ENCODE measurements at places on chromosomes 4 and X.

DNA sequence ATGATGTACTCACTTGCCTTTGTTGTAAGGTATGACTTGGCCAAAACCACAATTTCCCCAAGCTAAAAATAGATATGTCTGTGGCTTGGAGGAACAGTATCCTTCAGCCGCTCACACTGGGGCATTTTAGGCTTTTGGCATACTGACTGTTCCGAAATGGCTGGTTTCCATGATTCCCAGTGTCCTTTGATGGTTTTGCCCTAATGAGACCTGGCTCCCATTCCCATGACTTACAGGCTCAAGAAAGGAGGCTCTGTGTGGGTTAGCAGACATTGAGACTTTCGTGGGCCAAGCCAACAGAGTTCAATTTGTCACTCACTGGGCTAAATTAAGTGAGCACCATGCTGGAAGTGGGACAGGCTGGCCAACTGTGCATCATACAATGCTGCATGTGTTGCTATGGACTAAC lies 150.6 kb downstream of the CEP135 start:
- DNase-seq: no peak

GRCh38 chrX:16639966-16640365 lies 10.0 kb upstream of the S100G start:
- no peak for DNase-seq

- DNase-seq: no peak
Observed at GRCh38 chrX:24963823-24964222, 51.9 kb downstream of the ARX start.

DNA sequence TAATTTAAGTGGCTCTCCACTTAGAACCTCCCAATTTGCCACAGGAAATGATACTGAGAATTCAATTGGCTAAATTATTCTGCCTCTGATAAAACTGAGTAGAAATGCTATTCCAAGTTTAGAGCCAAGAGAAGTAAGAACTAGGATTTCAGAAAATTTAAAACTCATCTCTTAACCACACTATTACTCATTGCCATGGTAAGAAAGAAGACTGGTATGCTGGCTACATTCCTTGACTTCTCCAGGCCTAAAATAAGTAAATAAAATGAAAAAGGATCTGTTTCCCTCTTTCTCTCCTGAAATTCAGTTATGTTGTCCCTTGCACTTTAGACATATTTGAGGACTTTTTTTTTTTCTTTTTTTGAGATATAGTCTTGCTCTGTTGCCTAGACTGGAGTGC lies 23.3 kb downstream of the ZNF280C start:
- DNase-seq: no peak

- peak; percentile 69 for DNase-seq
Observed at GRCh38 chr4:129641179-129641578, 545.2 kb downstream of the C4orf33 start.

- no peak for DNase-seq
Observed at GRCh38 chr4:57763070-57763469, 652.9 kb upstream of the IGFBP7 start.

DNA sequence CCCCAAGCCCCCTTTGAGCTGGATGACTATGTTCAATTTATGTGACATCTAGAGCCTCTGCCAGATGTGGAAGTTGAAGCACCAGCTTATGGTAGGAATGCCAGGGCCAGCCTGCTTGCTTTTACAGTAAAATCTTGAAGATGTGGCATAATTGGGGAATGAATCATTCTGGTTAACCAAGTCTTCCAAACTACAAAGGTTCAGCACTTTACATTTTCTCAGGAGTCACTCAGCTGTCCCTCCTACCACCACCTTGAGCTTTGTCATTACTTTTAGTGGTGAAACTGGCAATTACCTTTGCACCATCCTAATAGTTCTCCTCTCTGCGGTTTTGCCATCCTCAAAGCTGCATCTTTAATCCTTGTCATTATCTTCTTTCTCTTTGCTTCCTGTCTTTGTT lies 172.2 kb downstream of the HS6ST2 start:
- DNase-seq: no peak

- DNase-seq: no peak
Observed at GRCh38 chrX:105266456-105266855, 46.0 kb upstream of the TEX13A start.

DNA sequence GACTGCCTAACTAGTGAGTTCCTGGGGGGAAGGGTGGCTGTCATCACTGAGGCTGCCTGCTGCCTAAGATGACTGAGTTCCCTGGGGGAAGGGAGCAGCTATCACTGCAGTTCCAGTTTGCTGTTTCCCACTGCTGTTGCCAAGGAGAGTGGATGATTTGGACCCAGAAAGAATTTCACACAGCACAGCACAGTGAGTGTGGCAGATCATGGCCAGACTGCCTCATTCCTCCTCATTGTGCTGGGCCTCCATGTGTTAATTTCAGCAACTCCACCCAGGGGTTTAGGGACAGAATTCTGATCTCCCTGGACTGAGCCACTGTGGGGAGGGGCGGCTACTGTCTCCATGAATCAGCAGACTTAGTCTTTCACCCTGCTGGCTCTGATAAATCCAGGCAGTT lies 125.0 kb downstream of the TEX13C start:
- DNase-seq: peak; percentile 7

DNA sequence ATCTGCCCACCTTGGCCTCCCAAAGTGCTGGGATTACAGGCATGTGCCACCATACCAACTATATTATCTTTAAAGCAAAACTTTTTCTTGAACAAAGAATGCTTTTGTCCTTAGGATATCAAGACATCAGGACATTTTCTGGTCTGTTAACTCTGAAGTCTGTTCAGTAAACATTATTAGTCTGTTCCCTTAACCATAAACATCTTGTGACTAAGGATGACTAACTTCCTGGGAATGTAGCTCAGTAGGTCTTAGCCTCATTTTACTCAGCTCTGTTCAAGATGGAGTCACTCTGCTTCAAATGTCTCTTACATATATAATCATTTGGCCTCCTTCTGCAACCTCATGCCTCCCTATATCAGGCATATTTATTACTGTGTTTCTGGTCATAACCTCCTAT lies 122.9 kb downstream of the UBE2NL start:
- DNase-seq: no peak

- DNase-seq: no peak
Observed at GRCh38 chr4:137705171-137705783, 173.0 kb upstream of the PCDH18 start.

DNA sequence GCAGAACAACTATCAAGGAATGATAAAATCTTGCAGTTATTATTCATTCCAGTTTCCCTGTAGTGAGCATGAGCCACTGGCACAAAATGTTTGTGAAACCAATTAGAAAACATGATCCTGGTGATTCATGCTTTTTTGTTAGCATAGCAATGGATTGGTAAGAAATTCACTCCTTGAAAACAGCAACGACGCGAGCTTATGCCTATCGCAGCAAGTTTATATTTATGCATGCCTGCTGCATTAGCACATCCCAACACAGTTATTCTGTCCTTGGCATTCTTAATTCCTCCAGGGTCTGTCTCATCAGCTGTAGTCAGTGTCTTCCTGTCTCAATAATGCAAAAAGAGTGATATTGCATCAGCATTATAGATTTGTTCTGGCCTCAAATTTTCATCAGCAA lies 975.9 kb downstream of the STIM2 start:
- no peak for DNase-seq

DNA sequence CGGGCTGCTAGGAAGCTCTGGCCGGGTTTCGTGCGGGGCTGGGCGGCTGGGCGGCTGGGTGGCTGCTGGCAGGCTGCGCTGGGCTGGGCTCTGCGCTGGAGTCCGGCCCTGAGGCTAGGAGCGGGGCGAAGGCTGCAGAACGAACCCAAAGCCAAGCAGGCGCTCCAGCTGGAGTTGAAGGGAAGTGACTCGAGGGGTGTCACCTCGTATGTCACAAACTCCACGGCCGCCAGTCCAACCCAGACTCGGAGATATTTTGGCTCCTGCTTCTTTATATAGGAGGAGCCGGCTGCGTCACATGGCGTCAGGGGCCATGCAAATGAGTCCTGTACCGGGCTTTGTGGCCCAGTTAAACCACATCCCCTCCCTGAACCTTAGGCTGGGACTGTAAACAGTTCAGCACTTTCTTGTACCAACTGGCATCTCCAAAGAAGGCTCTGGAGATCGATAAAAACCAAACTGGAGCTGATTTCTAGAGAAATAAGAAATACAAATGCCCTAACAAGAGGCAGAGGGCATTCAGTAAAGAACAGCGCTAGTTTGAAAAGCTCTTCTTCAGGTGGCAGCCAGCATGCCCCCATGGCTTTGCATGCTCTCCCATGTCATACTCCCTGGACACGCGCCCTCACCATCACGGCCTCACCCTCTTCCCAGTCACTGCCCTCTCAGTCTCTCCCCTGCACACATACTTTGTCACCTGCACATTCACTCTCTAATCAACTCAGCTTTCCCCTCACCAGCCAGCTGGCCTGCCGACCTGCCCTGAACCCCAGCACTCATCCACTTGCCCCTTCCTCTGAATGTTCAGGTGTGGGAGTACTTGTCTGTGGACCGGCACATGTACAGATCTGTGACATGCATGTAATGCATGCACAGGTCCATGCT lies 58.5 kb downstream of the TSC22D3 start:
- peak; percentile 49 for DNase-seq

DNA sequence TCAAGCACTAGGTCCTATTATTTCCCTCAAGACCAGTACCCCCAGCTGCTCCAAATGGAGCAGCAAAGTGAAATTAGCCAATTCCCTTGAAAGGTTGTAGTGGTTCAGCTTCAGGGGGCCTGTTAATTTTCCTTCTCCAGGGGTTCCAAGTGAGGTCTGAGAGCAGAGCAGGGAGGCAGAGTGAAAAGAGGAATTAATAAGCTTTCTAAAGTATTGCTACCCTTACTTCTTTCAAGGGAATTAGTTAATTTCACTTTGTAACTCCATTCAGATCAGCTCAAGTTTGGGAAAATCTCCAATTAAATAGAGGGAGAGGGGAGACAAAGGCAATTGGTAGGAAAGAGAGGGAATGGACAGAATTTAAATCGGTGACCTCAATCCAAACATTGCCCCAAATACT lies 78.7 kb upstream of the SLC7A11 start:
- no peak for DNase-seq

- DNase-seq: no peak
Observed at GRCh38 chrX:150503898-150504219, 64.6 kb upstream of the MTM1 start.

DNA sequence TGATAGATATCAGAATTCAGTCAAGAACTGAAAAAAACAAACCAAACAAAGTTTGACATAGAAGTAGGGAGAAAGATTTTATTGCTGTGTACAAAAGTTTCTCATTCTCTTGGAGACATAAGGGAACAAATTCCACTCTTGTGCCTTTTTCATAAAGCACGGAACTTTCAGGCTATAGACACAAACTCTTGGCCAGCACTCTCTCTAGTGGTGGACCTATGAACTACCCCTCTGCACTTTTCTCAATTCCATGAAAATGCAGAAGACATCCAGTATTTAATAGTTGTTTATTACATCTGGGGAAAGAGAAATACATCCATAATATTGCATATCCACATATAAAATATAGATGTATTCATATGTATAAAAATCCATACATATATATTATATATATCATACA lies 291.6 kb upstream of the HS3ST1 start:
- no peak for DNase-seq

DNA sequence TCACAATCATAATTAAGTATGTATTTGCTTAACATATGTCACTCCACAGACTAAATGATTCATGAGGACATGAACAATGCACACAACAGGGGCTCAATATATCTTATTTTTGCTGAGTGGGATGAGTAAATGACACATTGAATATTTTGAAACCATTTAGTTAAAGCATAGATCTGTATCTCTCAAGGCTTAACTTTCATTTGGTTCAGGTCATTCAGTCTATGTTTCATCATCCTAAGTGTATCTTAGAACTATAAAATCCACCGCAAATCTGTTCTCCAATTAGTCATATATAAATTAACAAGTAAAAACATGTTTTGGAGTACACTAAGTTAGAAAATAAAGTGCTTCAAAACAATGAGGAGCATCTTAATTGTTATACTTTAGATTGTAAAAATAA lies 45.8 kb downstream of the AREG start:
- DNase-seq: no peak

- DNase-seq: no peak
Observed at GRCh38 chr4:2787230-2788100, 5.4 kb upstream of the SH3BP2 start.

- no peak for DNase-seq
Observed at GRCh38 chrX:106611317-106611678, 480 bp upstream of the RADX start.

DNA sequence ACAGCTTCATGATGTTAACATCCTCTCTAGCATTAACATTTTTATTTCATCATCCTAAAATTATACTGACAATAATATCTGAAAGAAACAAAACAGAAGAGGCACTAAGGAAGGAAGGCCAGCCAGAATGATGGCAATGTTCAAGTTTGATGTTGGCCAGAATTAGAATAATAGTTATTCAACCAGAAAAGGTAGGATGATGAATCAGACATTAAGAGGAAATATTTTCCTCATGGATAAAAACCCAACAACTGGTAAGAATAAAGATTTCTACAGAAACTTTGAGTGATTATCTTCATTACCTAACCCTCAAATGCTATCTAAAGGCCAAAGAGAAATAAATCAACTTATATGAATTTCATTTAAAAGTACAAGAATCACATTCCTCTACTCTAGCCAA lies 105.2 kb downstream of the PDE5A start:
- no peak for DNase-seq

- DNase-seq: no peak
Observed at GRCh38 chr4:126012691-126013290, 698.0 kb downstream of the FAT4 start.

GRCh38 chr4:90184560-90184959 lies 57.4 kb downstream of the CCSER1 start:
- DNase-seq: no peak

- DNase-seq: no peak
Observed at GRCh38 chrX:40663880-40664630, 16.7 kb upstream of the CXorf38 start.

DNA sequence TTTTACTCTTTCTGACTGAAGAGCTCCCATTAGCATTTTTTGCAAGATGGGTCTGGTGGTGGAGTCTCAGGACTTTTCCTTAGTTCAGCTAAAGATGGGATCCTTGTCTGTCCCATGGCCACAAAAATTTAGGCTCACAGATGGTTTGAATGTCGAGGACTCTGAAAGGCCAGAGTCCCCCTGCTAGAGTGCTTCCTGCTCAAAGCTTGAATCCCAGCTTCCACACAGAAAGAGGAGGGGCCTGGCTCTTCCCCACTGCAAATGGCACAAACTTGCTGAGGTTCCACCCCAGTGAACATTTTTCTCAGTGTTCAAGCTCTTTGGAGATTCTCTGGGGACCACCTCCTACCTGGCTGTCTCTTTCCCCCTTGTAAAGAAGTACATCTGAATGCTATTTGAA lies 64.7 kb upstream of the UGT2B15 start:
- DNase-seq: no peak

- no peak for DNase-seq
Observed at GRCh38 chr4:168724243-168724642, 227.4 kb downstream of the PALLD start.

DNA sequence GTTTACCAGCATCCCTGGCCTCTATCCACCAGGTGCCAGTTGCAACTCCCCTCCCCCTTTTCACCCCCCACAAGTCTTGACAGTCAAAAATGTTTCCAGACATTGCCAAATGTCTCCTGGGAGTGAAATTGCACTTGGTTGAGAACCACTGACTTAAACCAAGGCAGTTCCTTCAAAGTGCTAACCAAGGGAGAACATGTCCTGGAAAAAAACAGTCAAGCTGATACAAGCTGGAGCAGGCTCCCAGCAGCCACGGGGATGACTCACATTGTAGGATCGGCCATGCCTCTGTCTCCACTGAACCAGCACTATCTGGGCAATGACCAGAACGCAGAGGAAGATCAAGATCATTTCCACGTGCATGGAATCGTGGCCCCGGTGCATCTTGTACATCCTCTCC lies 11.4 kb downstream of the RNF175 start:
- no peak for DNase-seq
